ENCODE measurements at places on chromosomes 11 and 22.

- no peak for DNase-seq
These were observed 1.1 kb downstream of the CSTF3 start for GRCh38 chr11:33160136-33160535.

GRCh38 chr11:130511765-130512164, 63.3 kb downstream of the ADAMTS15 start:
- no peak for DNase-seq

DNA sequence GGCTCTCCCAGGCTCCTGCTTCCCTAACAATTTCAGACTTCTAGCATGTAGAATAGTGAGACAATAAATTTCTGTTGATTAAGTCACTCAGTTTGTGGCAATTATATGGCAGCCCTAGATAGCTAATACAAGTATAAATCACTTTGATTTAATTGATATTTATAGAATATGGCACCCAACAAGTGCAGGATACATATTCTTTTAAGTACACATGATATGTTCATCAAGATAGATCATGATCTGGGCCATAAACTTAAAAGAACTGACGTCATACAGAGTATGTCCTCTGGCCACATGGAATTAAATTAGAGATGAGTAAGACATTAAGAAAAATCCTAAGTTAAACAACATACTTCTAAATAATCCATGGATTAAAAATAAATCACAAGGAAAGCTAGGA, 67.5 kb upstream of the AMOTL1 start:
- no peak for DNase-seq

GRCh38 chr22:46563381-46564083, 26.1 kb upstream of the CELSR1 start:
- DNase-seq: peak; percentile 36

DNA sequence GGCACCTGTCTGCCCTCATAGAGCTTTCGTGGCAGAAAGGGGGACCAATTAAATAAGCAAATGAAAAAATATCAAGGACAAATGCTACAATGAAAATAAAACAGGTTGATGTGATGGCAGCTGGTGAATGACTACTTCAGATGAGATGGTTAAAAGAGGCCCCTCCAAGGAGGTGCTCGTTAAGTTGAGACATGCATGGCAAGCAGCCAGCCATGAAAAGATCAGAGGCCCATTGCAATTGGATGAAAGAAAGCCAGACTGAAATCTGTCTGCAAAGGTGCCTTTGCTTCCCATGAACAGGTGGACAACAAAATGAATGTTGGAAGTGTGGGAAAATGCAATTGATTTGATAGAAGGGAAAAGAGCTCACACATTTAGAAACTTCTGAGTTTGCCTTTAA, 848 bp upstream of the TRPC6 start:
- no peak for DNase-seq

DNA sequence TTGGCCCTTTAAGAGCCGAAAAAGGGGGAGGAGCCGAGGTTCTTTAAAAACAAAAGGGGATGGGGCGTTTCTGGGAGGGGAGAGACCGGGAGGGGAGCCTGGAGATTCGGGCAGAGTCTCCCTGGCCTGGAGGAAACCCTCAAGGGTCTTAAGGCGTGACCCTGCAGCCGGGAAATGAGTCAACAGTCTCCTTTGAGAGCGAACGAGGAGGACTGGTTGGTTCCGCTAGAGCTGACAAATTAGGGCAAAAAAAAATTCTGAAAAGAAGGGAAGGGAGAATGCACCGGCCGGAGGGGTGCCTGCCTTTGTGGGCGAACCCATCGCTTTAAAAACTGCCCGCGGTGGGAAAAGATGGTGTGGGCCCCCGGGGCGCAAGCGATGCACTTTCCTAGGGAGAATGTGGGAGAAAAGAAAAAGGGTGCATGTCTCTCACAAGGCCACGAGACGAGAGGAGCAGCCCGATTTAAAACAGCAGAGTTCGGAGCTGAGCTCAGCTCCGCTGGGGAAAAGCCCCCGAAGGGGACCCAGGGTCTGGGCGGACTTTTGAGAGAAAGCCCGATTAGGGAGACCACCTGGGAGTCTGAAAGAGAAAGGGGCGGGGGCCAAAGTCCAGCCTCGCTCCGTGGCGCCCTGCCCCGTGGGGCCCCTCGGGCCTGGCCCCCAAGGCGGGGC, 874 bp downstream of the ZFTA start:
- peak; percentile 24 for DNase-seq

- DNase-seq: no peak
These were observed 16.3 kb upstream of the TMEM191C start for GRCh38 chr22:21450858-21451353.

DNA sequence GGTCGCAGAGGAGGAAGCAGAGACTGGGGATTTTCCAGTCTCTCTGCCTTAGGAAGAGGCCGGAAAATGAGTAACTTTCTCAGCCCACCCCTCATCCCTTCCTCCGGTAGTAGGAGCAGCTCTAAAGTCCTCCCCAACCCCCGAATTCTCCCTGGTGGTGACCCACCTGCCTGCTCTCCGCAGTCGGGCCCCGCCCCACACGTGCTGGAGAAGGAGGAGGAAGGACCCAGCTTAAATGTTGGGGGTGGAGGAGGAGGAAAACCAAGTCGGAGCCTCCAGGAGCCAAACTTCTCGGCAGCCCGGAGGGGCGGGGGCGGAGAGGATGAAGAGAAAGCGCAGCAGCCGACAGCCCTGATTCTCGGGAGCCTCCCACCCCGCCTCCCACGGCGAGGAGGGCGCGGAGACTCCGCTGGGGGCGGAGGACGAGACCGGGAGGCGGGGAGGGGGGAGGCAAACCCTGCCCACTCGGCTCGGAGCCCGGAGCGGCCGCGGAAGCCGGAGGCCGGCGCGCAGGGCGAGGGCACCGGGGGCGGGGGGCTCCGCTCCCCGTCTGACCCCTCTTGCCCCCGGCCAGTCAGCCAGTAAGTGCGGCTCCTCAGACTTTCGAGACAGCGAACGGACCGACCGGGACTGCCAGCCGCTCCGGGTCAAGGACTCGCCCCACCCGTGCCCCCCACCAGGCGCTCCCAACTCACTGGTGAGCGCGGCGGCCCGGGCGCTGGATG, at the start of gene TPBGL:
TPBGL (plus strand) TSS at position 464 of the 725 bp plus-strand sequence. CDS start 276 bp downstream, outside the sequence.
- no peak for DNase-seq

All from T-helper 22 cell (primary cell).